ENCODE measurements at places on chromosomes 1 and 21. TPM values are rescaled to one million over a fixed set of nuclear protein-coding genes. Genes with fewer than 3 reads are reported as not detected.

LRRC38 gene
- not detected for polyA plus RNA-seq

OR6K6 gene
- polyA plus RNA-seq: not detected

SPRR5 gene
- not detected for polyA plus RNA-seq

GRCh38 chr1:214192825-214193643 lies 87.9 kb upstream of the SMYD2 start:
- DNase-seq: no peak

GRCh38 chr1:6505367-6506209 lies 14.1 kb upstream of the PLEKHG5 start:
- DNase-seq: peak; percentile 65

- no peak for DNase-seq
Observed at GRCh38 chr1:232600424-232601258, 29.3 kb downstream of the SIPA1L2 start.

DNA sequence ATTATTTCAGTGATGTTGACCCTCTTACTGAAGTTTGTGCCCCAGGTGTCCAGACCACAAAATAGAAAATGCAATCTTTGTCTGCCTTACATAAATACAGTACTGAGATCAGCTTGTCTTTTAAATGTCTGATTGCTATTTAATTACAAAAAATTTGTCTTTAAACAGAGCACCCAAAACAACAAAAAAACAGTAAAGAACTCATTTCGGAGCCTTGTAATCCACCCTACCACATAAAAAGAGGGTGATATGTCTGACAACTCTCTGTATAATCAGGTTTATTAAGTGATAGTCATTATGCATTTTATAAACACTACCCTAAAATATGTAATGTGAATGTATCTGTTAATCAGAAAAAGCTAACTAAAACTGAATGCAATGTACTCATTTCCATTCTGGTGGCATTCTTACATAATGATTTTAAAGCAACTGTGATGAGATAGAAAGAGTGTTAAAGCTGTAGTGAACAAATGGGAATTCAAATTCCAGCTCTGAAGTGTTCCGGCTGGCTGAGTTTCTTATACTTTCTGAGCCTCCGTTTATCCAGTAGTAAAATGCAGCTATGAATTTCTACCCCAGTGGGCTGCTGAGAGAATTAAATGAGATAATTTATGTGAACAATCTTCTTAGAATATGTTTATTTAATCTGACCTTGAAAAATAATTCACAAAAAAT lies 486.6 kb downstream of the USP25 start:
- peak; percentile 58 for DNase-seq

GRCh38 chr1:31562707-31563360 lies 13.5 kb upstream of the TINAGL1 start:
- DNase-seq: no peak

- DNase-seq: no peak
Observed at GRCh38 chr1:46539972-46540371, 11.5 kb downstream of the KNCN start.

DNA sequence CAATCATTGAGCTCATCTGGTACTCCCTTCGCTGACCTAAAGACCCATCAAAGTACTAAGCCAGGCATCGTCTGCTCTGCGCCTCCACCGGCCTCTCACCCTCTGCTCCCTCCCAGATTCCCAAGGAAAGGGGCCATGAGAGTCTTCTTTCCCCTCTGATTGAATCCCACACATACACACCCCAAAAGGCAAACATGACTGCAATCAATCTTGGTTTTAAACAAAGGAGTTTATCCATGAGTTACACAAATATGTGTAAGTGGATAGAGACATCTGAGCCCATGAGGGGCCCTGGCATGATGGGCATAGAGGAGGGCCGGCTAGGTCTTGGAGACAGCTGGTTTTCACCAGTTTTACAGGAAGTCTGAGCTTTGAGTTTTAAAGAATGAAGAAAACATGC lies 50.9 kb downstream of the CAPN2 start:
- peak; percentile 60 for DNase-seq

DNA sequence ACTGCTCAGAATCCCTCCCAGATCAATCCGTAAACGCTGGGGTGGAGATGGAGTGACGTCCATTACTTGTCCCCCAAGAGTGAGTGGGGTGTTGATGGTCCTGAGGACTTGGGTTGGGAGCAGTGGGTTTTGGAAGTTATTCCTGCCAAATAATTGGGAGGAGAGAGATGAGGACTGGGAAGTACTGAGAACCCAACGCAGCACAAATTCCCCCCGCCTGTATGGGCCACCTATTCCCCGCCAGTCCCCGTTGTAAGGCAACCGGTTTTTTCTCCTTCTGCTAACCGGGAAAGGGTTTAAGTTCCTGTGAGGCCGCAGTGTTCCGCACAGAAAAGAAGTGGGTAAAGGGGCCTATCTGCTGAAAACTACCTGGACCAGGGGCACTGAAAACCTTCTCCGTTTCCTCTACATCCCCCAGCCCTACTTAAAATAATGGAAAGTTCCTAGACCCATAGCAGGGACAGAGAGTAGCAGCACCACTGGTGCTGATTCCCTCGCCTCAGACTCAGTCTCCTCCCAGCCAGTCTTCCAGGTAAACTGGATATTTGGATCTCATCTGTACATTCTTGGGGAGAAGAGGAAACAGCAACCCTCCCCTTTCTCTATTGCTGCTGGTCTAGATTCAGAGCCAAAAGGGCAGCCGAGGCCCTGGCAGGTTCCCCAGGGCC lies 738 bp downstream of the LURAP1 start:
- no peak for DNase-seq

DNA sequence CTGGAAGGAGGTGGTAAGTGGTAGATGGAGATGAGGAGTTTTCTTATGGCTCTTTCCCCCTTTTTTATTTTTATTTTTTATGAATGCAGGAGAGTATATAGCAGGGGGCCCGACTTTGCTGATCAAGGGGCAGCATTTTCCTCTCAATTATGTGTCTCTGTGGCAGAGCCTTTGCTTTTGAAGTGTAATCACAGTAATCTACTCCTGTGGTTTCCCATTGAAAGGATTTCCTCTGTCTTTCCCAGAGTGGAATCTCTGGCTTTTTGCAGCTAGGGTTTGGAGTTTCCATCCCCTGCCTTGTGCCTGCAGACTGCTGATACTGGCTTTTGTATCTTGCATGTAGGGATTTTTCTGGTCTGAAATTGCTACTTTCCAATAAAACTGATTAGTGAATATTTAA lies 29.1 kb downstream of the ARID1A start:
- no peak for DNase-seq

- DNase-seq: no peak
Observed at GRCh38 chr1:214761030-214761429, 158.0 kb downstream of the CENPF start.

GRCh38 chr21:37593015-37593414 lies 226.4 kb downstream of the DYRK1A start:
- DNase-seq: no peak

DNA sequence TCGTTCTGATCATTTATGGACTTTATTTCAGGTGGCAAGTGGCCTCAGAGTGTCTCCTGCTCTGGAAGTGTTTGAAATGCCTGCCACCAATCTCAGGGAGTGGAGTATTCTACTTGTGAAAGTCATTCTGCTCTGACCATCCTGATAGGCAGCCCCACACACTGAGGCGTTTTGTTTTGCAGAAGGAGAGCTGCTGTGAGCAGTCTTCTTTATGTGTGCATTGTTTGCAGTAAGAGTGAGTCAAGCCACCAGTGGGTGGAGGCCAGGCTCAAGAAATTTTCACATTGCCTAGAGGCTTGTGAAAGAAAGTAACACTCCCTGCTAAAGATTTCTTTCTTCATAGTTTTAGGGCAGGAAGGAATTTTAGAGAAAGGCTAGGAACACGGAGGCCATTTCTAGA lies 204.4 kb downstream of the SLC35F3 start:
- DNase-seq: no peak

DNA sequence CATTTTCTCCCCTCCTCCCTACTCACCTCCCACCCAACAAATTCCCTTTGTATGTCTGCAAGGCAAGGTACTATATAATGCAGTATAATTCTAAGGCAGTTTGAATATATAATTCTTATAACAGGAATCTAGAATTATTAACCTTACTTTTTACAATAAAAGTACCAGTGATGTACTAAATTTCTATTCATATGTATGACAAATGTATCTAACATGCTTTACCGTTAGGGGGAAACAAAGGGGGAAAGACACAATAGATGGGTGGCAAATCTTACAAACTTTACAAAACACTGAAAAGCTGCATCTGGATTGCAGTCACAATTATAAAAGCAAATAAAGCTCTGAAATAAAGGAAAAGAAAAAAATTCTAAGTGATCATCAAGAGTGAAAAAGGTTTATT lies 2.3 kb downstream of the PIK3R3 start:
- DNase-seq: peak; percentile 10

Data from kidney (tissue), 22 donors.